ENCODE measurements at places on chromosomes 2 and 18. TPM values are rescaled to one million over a fixed set of nuclear protein-coding genes. Genes with fewer than 3 reads are reported as not detected.

The MAT2A gene
- total RNA-seq, result 511 TPM

DNA sequence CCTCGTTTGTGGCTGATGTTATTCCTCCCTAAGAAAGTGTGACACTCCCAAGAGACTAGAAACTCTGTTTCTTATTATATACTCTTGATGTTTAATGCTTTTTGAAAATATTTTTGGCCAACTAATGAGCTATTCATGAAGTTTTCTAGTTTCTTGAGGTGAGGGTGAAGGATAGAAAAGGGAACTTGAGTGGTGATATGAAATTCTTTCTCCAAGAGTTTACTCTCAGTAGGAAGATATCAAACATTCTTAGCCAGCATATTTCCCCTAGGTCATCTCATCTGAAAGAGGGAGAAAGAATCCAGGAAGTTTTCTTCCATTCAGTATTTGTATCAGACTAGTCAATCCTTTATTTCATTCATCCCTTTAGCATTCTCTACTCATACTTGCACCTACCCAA is 95.7 kb downstream of the MAP3K20 start:
- H3K4me1 ChIP-seq, result no peaks in the 10 kb centered on the region
- no peaks in the 10 kb centered on the region for H3K27me3 ChIP-seq
- no peaks in the 10 kb centered on the region for H3K36me3 ChIP-seq
- no peak for DNase-seq

DNA sequence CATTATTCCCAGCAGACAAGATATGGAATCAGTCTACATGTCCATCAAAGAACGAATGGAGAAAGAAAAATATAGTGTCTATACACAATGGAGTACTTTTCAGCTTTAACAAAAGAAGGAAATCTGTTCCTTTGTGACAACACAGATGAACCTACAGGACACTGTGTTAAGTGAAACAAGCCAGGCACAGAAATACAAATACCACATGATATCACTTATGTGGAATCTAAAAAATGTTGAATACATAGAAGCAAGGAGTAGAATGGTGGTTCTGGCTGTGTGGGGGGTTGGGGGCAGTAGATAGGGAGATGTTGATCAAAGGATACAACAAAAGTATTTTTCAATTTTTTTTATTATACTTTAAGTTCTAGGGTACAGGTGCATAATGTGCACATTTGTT is 347.7 kb upstream of the MAP2 start:
- DNase-seq, result no peak
- H3K27ac ChIP-seq, result no peak overlapping the region
- no peak overlapping the region for H3K4me3 ChIP-seq

The MOCOS gene
- total RNA-seq, result 1.0 TPM

The NCKAP5 gene
- total RNA-seq, result 1.2 TPM

- H3K36me3 ChIP-seq, result no peaks in the 10 kb centered on the region
- no peak overlapping the region for H3K27ac ChIP-seq
- no peaks in the 10 kb centered on the region for H3K4me1 ChIP-seq
- DNase-seq, result no peak
- no peak overlapping the region for H3K4me3 ChIP-seq
These were observed 782.6 kb upstream of the FSHR start for GRCh38 chr2:49936965-49937364.

The LHCGR gene
- total RNA-seq, result 0.94 TPM

The GALNT13 gene
- total RNA-seq, result 0.13 TPM
